ENCODE measurements at places on chromosomes 5 and 9. TPM values are rescaled to one million over a fixed set of nuclear protein-coding genes. Genes with fewer than 3 reads are reported as not detected.
A peak's percentile ranks its signal among the peaks of the same experiment; 100 is the strongest.

DNA sequence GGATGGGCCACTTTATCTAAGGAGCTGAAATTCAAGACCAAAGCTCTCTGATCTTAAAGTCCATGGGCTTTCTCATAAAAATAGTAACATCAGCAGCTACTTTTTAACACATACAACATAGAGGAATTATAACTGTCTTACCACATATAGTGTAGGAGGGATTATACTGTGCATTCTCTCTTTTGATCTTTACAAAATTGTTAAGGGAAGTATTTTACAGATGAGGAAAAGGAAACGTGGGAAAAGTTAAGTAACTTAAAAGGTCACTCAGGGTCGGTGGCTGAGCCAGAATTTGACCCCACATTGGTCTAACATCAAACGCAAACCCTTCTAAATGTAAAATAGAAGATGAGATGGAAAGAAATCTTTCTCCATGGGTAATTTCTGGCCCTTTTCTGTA is 38.4 kb downstream of the ZNF608 start:
- H3K27ac ChIP-seq, result no peak overlapping the region
- no peaks in the 10 kb centered on the region for H3K27me3 ChIP-seq
- no peaks in the 10 kb centered on the region for H3K36me3 ChIP-seq
- no peak for DNase-seq

DNA sequence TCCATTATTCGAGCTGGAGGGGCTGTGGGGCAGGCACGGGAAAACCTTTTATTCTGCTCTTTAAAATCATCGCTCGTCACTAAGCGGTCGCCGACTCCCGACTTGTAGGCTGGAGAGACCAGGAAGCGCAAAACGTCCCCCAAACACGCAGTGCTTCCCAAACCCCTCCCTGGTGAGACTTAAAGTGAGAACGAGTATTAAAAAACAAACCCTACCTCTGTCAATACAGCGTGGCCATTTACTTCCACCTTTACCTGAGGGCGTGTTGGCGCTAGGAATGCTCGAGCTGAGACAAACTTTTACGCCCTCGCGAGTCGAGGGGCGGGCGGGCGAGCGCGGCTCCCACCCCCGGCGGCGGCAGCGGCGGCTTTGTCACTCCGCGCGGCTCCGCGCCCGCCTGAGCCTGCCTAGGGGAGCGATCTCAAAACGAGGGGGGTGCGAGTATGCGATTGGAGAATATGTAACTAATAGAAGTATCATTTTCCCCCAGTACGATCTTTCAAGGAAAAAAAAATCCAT is at the start of gene NR2F1-AS1:
Gene NR2F1-AS1, minus strand, starts transcription at position 293 of the 519 bp plus-strand sequence.
- peaks cover 71% of the 10 kb centered on the region for H3K4me1 ChIP-seq
- H3K4me3 ChIP-seq, result peak within 1 kb of the TSS; percentile 60
- H3K27me3 ChIP-seq, result peaks cover 95% of the 10 kb centered on the region
- no peaks in the 10 kb centered on the region for H3K36me3 ChIP-seq
- H3K27ac ChIP-seq, result peak within 1 kb of the TSS; percentile 89
- no peak for DNase-seq

DNA sequence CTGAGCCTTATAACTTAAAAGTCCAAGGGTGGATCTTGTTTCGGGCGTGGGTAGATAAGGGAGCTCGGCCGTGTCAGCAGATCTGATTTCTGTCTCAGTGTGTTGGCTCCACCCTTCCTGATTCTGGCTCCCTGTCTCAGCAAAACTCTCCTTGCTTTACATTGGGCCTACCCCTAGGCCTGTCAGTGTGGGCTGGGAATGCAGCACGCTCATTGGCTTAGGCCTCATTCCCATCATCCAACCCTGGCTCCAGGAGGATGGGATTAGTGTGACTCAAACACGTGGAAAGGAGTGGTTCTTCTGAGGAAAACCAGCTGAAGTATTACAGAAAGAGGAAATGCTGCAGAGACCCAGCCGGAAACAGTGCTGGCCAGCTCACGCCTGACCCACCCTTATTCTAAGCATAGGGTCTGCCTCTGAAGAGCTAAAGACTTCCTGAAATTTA is 59.9 kb downstream of the ZFAND5 start:
- H3K36me3 ChIP-seq, result no peaks in the 10 kb centered on the region
- peaks cover 12% of the 10 kb centered on the region for H3K4me1 ChIP-seq
- no peaks in the 10 kb centered on the region for H3K27me3 ChIP-seq
- peak; percentile 24 for DNase-seq
- H3K4me3 ChIP-seq, result peak overlapping the region; percentile 56

The HTR1A gene
- total RNA-seq, result not detected

The FSD1L gene
- 0.67 TPM for total RNA-seq

Data from esophagus squamous epithelium (tissue), 5 donors.